ENCODE measurements at places on chromosomes 7 and 10.
A peak's percentile ranks its signal among the peaks of the same experiment; 100 is the strongest.

DNA sequence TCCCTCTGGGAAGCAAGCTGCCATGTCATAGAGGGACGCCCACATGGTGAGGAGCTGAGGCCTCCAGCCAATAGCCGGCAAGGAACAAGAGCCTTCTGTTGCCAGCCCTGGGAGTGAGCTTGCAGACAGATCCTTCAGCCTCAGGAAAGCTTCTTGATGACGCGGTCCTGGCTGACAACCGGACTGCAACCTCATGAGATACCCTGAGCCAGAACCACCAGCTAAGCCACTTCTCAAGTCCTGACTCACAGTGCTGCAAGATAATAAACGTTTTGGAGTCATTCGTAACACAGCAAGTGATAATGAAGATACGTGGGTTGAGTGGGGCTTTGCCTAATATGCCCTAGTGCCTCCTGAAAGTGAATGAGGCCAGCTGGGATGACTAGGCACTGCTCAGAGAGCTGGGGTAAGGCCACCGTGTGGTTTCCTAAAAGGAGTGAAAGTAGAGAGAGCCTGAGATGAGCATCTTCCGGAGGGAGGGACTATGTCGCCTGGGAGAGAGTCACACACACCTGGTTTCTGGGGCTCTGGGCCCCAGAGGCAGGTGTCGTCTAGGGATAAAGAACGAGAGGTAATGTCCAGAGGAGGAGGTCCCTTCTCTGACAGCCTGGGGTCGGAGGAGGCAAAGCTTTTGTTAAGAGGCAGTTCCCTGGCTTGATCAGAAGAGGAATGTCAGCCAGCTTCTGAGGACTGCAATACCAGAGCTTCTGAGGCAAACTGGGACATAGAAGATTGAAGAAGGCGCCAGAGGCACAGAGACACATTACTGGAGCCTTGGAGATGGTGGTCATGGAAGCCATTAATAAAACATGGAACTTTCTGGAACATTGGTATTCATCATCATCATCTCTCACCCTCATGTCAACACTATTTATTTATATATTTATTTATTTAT is 53.6 kb downstream of the PYROXD2 start:
- no peak for DNase-seq

GRCh38 chr10:80739963-80740715 is 202.4 kb downstream of the SH2D4B start:
- DNase-seq, result no peak

DNA sequence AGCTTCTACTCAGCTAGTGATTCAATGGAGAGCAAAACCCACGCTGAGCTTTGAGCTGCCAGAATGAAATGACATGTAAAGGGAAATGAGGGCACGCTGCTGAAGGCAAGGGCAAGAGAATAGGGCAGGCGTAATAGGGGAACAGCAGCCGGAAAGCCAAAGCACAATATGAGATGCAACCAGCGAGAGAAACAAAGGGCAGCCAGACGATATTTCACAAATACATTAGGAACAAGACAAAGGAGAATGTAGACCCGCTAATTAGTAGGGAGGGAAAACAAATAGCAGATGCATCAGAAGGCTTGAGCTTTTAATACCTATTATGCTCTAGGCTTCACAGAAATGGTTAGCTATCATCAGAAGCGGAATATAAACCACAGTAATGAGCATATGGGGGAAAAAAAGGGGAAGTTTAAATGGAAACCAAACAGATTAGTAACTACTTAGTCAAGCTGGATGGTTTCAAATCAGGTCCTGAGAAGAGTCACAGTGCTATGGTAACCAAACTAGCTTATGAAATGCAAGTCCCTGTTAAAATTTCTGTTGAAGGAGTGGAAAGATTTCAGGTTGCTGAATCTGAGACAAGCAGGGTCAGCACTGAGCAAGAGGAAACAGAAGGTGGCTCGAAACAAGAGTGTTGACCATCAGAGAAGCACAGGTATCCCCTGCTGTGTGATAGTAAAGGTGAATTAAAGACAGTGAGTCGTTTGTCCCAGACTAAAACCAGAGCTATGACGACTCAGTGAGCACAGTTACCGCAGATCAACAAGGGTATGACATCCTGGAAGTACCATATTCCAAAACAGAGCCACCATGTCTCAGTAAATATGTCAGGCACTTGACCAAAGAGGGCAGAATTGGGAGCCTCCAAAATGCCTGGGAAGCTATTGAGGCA is 496.9 kb upstream of the CELF2 start:
- DNase-seq, result no peak

GRCh38 chr7:14294637-14295036 is 305.2 kb upstream of the ETV1 start:
- no peak for DNase-seq

DNA sequence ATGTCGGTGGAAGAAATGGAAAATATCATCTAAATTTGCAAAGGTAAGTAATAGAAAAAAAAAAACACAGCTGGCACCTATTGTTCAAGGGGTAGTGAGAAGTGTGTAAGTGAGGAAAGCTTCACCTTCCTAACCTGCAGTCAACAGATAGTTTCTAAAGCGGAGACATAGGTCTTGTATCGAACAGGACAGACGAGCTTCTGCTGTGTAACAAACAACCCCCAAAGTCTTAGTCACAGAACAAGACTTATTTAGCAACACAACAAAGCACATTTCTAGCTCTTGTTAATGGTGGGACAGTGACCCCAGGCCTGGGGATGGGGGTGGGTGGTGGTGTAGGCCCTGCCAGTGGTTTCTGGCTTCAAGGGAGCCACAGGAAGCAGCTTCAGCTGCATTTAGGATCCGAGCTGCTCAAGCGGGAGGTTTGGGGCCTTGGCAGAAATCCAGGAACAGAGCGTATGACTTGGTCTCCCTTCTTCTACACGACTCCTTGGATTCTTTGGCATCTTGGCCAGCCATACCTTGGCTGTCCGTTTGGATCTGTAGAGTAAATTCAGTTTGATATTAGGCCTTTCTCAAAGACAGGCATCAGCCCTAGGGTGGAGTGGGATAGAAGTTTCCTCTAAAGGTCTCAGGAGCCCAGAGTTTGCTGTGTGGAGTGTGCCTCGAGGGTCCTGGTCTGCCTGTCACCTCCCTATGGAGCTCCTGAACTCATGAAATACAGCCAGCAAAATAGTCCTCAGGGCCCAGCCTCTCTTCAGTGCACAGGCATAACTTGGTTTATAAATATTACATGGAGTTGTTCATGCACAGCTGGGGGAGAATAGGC is 56.9 kb upstream of the SHH start:
- DNase-seq, result no peak

GRCh38 chr10:43390759-43391158 is 18.2 kb downstream of the HNRNPF start:
- DNase-seq, result no peak

GRCh38 chr7:144032516-144032915 is 16.2 kb upstream of the OR2A5 start:
- no peak for DNase-seq

GRCh38 chr7:87226495-87226894 is 7.0 kb upstream of the TMEM243 start:
- no peak for DNase-seq

DNA sequence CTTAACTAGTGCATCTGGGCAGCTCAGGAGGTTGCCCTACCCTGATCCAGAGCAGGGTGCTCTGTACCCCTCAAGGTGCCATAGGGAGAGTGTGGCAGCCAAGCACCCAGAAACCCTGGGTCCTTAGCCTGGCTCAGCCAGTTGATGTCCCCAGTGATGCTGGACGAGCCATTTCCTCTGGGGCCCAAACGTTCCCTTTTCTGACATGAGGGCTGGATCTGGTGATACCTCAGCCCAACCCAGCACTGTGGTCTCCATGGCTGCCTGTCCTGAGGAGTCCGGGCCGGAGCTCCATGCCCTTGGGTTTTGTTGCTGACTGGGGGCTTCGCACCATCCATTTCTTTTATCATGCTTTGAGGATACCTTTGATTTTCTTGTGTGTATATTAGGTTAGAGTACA is 87.9 kb upstream of the IKZF1 start:
- DNase-seq, result no peak

- DNase-seq, result no peak
These were observed 838.8 kb downstream of the GRID1 start for GRCh38 chr10:85527616-85528317.

DNA sequence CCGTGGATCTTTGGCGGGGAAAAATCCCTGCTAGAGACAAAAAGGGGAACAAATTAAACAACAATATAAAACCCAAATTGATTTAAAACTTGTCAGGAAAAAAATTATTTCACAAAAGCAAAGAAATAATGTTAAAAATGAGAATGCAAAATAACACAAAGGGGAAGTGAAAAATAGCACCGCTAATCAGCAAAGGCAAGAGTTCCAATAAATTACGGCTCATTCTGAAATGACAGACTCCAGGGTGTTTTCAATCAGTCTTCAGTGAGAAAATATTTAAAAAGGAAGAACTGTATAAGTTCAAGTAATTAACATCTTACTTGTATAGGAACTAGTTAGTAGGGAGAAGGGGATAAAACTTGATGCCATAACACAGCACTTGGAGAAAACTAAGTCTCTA is 336.8 kb downstream of the LRRTM3 start:
- DNase-seq, result no peak

- no peak for DNase-seq
These were observed 805.7 kb upstream of the GHITM start for GRCh38 chr10:83333566-83333965.

GRCh38 chr7:116169060-116169459 is 41.3 kb upstream of the TES start:
- DNase-seq, result no peak

DNA sequence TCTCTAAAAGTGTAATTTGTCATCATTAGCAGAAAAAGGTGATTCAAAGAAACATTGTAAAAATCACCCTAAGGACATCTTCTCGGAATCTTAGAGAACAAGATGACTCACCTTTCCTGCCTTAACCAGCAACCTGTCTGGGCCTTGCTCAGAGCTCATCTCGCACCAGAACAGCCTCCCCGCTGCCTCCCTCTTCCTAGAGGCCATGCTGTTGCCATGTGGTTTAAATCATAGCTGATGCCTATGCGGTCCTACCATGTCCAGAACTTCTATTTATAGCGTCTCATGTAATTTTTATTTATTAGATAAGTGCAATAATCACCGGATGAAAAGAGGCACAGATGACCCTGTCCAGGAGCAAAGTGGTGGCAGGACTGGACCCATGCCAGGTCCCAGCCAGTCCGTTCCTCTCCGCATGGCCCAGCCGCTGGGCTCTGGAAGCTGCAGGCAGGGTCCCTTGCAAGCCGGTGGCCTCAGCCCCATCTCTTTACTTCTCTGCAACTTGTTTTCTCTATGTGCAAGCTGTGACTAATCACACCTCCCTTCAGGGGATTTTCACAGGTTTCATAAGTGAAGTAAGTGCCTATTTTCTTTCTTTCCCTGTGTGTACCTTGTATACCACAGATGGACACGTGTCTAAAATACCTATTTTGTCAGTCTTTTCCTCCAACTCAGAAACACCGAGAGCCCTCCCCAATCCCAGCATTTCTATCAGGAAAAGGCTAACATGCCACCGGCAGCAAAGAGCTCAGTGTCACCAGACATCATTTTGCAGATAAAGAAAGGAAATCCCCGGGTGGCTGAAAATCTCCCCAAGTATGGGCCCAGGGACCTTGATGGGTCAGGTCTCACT is 27.1 kb downstream of the KLF6 start:
- peak; percentile 65 for DNase-seq

DNA sequence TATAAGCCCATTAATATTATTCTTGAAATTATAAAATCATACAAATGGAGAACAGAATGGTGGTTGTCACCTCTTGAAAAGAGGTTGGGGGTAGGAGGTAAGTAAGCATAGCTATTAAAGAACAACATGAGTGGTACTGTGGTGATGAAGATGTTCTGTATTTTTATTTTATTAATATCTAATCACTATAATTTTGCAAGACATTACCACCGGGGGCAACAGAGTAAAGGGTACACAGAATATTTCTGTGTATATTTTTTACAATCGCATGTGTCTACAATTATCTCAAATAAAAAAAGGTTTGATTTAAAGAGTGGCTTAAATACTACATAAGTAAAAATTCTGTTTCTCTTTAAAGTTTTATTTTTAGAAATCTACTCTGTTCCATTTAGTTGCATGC is 557.8 kb downstream of the NXPH1 start:
- DNase-seq, result no peak

DNA sequence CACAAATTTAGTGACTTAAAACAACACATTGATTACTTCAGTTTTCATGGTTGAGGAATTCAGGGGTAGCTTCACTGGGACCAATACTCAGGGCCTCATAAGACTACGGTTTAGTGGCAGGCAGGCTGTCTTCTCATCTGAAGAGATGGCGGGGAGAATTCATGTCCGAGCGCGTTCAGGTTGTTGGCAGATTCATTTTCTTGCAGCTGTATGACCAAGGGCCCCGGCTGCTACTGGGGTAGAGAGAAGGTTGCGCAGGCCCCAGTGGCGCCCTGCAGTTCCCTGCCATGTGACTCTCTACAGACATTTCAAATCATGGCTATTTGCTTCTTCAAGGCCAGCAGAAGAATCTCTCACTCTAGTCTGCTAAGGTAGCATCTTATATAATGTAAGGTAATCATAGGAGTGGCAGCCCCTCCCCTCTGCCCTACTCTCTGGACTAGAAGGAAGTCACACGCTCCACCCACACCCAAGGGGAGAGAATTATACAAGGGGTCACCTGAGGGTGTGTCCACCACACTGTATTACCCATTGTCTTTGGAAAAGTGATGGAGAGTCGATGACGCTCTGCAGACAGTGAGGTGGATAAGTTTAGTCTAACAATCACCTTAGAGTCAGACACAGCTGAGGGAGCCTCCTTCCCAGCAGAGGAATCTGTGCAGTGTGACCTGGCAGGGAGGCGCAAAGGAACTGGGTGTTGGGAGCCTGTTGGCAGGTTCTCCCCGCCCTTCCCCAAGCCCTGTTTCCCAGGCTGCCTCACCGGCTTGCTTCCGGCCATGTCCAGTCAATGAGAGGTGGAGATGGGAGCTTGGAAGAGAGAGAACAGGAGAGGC is 35.7 kb upstream of the PLEKHA1 start:
- DNase-seq, result no peak

DNA sequence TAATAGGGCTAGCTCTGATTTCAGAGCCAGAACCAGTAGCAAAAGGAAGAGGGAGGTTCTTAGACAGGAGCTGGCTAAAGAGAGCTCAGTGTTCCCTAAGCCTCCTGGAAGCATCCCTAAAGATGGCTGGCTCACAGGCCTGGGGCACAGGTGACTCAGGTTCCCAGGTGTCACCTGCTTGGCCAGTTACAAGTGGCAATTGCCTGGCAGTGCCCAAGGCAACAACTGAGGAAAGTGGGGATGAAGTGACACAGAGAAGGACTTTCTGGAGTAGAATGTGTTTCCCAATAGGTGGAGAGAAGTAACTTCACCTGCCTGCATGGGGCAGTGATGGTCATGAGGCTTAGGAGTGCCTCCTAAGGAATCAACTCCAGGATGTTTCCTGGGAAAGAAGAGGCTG is 66.5 kb upstream of the EEPD1 start:
- no peak for DNase-seq

DNA sequence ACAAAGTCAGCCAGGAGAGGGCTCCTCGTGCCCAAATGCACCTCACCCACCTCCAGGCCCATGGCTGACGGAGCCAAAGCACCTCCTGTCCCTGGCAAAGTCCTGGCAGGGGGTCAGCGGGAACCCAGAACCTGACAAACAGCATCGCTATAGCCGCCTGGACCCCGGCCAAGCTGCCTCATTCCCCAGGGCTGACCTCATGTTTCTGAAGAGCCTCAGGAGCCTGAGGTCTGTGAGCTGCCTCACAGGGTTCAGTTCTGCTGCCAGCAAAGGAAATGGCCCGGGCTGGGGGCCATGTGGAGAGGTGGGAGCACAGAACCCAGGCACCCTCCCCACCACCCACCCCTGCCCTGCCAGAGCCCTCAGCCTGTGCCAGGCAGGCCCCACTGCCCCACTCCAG is 4.2 kb upstream of the NANOS1 start:
- DNase-seq, result no peak

All from activated naive CD4-positive, alpha-beta T cell treated with anti-CD3 and anti-CD28 coated beads, Interleukin-2, amount 50 U/mL, for 16 hours (primary cell).